AML-193 (cell line): ENCODE measurements at places on chromosomes 6 and 20.

DNA sequence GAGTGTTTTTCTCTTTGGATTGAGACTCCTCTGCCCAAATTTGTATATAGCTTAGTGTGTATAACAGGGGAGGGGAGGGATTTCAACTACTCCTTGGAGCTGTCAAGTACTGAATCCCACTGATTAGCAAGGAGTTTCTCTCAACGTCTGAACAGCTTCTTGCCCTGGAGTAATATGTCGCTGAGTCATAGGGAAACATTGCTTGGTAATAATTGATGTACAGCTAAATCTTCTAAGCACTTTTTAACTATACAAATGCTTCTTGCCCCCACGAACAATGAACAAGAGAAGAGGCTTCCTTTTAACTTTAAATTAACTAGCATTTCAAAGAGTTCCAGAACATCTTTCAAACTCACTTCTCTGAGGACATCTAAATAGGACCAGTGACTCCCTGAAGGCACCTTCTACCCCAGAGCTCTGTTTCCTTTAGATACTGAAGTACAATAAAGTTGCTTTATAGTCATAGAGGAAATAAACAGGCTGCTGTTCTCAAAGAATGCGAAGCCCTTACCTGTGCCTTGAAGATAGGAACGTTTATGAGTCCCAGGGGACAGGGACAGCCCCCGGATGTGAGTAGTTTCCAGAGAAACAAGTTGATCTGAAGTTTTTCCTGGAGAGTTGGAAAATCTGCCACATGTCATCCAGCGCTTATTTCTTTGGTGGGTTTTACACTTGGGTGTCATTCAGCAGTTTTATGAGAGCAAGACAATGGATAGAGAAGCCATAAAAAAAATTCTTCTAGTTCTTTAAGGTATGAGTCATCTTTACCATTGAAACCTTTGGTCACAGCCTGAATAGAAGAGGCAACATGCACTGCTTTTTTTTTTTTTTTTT lies 462.5 kb upstream of the BTBD3 start:
- DNase-seq = no peak

DNA sequence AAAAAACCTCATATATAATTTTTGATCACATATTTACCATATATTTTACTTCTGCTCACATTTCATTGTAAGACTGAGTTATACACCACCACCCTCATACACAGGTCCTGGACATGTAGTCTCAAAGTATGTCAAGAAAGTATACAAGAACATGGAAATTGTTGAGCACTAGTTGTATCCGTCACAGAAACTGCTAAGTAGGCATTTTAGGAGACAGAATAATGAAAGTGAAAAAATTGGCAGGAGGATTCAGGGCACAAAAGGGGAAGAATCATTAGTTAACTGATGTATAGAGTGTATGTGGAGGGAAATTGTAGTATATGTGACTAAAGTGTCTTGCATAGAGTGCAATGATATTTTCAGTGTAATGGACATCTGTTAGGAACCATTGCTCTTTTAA lies 458.8 kb downstream of the TFAP2B start:
- DNase-seq = no peak

- no peak for DNase-seq
Observed at GRCh38 chr6:71983131-71983530, 96.8 kb downstream of the RIMS1 start.

DNA sequence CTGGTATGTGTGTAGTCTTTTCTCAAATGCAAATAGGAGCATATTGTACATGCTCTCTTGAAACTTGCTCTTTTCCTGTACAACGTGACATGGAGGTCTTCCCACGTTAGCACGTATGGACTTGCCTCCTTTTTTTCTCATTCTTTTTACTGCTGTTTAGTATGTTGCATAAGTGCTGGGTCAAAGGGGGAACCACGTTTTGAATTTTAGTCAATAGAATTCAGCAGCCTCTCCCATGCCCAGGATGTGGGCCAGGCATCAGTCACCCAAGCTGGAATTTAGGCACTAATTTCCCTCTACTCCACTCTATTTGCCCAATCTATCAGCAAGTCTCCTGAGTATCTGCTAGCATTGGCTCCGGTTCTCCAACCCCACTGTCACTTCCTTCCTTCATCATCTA lies 41.5 kb upstream of the RNF24 start:
- no peak for DNase-seq

GRCh38 chr6:168671863-168672546 lies 231.0 kb downstream of the SMOC2 start:
- no peak for DNase-seq

GRCh38 chr6:46440641-46441040 lies 50.6 kb downstream of the RCAN2 start:
- no peak for DNase-seq

GRCh38 chr6:162237331-162237730 lies 490.2 kb downstream of the PRKN start:
- DNase-seq = no peak

DNA sequence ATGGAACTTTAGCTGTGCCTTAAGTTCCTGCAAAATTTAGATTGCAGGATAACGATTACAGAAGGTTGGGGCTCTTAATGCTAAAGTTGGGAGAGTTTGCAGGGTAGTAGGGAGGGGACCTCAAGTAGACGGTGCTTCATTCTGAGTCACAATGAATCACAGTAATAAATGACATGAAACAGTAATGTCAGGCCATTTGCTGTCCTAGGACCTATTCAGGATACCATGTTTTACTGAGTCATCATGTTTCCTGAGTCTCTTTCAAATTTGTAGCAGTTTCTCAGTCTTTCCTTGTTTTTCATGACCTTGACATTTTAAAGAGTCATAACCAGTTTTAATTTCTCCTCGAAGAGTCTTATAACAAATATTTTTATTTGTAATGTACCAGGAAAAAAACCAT lies 406.9 kb upstream of the MAP3K7 start:
- DNase-seq = no peak

- peak; percentile 95 for DNase-seq
Observed at GRCh38 chr6:66628917-66629316, 921.9 kb upstream of the EYS start.

DNA sequence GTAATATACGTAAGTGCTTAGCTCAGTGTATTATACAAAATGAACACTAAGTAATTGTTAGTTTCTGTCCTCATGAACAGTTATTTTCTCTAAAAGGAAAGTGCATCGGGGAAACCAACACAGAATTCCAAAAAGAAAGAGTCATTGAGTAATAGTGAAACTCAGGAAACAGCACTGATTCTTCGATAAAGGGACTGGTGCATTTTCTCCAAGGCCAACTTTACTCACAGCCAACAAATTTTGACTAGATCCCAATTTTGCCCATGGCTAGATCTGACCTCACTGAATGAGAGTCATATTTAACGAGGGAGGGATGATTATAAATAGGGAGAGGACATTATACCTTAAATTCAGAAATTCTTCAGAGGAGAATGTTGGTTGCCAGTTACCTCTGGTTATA lies 390.9 kb upstream of the NRSN1 start:
- DNase-seq = no peak

GRCh38 chr6:126764104-126764503 lies 354.4 kb upstream of the RSPO3 start:
- no peak for DNase-seq

DNA sequence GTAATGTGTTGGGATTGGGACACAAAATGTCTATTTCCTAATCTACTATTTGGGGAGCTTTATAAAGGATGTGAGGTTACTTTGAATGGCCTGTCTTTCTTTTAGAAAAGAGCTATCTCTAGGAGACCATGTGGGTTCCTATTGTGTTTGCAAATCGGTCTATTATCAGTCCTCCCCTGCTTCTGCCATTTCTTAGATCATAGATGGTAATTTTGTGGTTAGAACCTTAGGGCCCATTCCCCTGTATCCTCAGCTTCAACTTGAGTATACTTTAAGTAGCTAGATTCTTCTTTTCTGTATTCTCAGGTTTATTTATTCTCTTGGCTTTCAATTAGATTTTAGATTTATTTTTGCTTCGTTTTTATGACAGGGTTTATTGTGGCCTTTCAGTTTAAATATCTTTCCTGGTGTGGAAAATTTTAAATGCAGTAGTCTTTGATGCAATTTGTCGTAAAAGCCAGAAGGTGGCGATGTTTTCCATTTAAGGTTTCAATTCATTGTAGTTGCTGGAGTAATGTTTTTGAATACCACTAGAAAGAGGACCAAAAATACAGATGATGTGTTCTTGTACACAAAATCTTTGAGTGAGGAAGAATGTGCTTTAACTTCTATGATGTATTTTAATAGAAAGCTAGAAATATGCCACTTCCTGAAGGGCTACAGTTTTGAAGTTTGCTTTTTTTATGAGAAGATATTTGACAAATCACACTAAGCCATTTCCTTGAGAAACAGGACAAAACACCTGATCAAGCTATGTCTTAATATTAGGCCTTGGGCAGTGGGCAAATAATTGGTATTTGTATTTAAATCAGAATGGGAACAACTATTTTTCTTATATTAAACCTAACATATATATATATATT lies 20.3 kb downstream of the TBPL1 start:
- DNase-seq = peak; percentile 79

GRCh38 chr6:46296586-46296985 lies 125.8 kb upstream of the ENPP5 start:
- no peak for DNase-seq

DNA sequence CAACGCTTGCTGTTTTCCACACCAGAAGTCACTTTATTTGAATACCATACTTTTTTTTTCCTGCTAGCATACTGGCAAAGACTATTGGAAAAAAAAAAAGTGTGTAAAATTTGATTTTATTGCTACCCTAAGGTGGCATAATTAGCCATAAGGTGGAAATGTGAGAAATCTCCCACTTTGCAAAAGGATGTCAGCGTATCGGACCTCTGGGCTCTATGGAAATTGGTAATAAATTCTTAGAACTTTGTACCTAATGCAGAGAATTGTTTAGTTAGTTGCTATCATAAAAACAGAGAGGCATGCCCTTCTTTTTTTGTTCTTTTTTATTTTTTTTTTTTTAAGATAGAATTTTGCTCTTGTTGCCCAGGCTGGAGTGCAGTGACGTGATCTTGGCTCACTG lies 63.7 kb upstream of the GMDS start:
- DNase-seq = no peak

GRCh38 chr6:97023982-97024381 lies 99.5 kb downstream of the KLHL32 start:
- no peak for DNase-seq

GRCh38 chr6:53578371-53578770 lies 33.5 kb upstream of the GCLC start:
- DNase-seq = no peak

GRCh38 chr6:12814015-12814414 lies 97.4 kb downstream of the PHACTR1 start:
- no peak for DNase-seq

DNA sequence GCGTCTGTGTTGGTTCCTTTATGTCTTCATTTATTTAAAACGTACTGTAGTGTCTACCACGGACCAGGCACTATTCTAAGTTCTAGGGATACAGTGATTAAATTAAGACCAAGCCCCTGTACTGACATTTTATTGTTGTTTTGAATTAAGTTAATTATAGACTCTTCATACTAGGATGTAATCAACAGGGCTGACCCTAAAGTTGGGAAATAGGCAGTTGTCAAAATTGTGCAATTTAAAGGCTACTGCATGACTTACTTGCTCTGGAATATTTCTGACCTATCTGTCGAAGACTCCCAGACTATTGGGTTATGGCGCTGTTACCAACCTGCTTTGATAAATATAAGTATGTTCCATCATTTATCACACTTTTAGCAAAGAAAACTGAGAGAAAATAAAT lies 6.7 kb downstream of the MYO6 start:
- DNase-seq = peak; percentile 3

- DNase-seq = no peak
Observed at GRCh38 chr6:67031451-67031850, 1324.4 kb upstream of the EYS start.

DNA sequence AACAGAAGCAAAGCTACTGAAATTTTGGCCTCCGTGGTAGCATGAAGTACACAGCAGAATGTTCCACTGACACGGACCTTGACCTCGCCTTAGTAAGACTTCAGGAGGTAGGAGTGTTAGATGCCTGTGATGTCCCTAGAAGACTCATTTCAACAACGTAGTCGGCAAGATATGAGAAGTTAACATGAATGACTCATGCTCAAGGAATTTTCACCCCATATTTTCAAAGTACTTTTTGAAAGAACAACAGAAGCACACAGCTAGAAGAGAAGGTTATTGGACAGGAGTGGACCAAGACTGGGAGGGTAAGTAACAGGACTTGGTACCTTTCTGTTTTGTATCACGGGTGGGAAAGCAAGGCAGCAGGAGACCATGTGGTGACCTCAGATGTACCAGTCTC lies 78.0 kb downstream of the DZANK1 start:
- no peak for DNase-seq

- peak; percentile 57 for DNase-seq
Observed at GRCh38 chr6:100479179-100480035, 14.7 kb upstream of the SIM1 start.

- no peak for DNase-seq
Observed at GRCh38 chr6:44042989-44043478, 84.2 kb downstream of the MRPL14 start.

- DNase-seq = no peak
Observed at GRCh38 chr20:47774131-47774777, 11.0 kb downstream of the SULF2 start.

DNA sequence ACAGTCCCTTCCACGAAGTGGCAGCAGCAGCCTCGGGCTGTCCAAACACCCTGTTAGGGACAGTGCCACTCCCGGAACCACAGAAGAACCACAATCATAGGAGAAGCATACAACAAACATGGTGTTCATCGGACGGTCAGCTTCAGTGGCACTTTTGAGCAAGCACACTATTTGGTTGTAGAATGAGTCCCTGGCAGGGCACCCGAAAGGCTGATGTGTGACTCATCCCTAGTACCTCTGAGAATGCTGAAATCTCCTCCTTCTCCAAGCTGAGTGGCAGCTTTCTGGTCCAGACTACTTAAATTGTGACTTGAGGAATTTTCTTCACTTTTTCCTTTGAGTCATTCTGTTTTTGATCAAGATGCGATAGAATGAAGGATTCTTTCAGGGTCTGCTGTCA lies 282.5 kb downstream of the ESR1 start:
- DNase-seq = no peak

DNA sequence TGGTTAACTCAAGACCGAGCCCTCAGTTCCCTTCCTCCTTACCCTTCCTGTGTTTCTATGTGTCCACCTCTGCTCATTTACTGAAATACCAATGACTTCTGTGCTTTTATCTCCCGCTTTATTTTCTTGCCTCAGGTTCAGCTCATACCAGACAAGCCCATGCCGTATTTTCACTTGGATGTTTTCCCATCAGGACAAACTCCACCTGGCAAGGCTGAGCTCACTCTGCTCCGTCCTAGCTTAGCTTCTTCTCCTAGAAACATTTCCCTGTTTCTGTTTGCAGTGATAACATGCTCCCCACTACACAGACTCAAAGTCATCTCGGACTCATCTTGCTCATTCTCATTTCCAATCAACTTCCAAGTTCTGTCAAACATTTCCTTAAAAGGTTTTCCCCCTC lies 56.9 kb upstream of the TFB1M start:
- DNase-seq = no peak

- DNase-seq = no peak
Observed at GRCh38 chr6:101582792-101583191, 189.3 kb downstream of the GRIK2 start.
